ENCODE measurements at places on chromosomes 13 and 19.
A peak's percentile ranks its signal among the peaks of the same experiment; 100 is the strongest.

DNA sequence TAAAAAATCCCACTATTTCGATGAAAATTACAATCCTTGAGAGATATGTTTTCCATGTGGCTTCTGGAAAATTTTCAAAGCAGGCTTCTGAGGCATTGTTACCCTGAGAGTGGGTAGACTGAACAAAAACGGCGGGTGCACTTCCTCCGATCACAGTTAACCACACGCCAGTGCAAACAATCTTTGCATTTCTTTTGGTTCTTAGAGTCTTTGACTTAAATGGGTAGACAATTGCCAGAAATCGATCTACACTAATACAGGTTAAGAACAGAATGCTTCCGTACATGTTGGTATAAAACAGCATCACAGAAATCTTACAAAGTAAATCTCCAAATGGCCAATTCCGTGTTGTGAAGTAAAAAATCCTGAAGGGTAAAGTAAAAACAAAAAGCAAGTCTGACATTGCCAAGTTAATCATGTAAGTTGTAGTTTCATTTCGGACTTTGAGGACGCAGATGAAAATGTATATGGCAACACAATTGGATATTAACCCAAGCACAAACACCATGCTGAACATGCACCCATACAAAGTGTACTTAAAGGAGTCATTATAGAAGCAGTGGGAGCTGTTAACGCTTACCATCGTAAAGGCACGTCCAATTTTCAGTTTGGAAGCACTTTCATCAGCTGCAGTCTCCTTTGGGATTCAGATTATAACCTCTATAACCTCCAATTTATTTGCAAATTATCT, 927 bp downstream of the LPAR6 start:
- no peak for DNase-seq

- no peak for DNase-seq
These were observed 3.9 kb downstream of the KIR3DL3 start for GRCh38 chr19:54728167-54728566.

GRCh38 chr19:45076029-45076850, at the start of gene ZNF296:
Gene ZNF296 (minus strand): TSS chr19:45076478. CDS start chr19:45076373, 105 bp downstream.
- peak; percentile 60 for DNase-seq

DNA sequence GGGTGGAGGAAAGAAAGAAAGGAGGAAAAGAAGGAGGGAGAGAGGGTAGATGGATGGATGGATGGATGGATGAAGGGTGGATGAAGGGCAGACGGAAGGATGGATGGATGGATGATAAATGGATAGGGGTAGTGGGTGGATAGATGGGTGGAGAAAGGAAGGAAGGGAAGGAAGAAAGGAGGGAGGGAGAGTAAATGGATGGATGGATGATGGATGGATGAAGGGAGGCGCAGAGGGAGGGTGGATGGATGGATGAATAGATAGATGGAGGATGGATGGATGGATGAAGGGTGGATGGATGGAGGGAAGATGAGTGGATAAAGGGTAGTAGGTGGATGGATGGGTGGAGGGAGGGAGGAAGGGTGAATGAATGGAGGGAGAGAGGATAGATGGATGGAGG, 41.2 kb downstream of the CPAMD8 start:
- DNase-seq = no peak

- no peak for DNase-seq
These were observed at the start of gene PLPPR3 for GRCh38 chr19:821825-822503. Gene PLPPR3 (minus strand): TSS chr19:821955. CDS start chr19:821559, 396 bp downstream.

- DNase-seq = no peak
These were observed 35.0 kb upstream of the KLF2 start for GRCh38 chr19:16289594-16289993.

Data from inflammatory macrophage treated with lipopolysaccharide for 1 hour (primary cell).